ENCODE measurements at places on chromosomes 4 and X. TPM values are rescaled to one million over a fixed set of nuclear protein-coding genes. Genes with fewer than 3 reads are reported as not detected.

- no peaks in the 10 kb centered on the region for H3K36me3 ChIP-seq
- no peaks in the 10 kb centered on the region for H3K4me1 ChIP-seq
- no peak overlapping the region for H3K27ac ChIP-seq
- DNase-seq = no peak
- no peaks in the 10 kb centered on the region for H3K27me3 ChIP-seq
These were observed 114.5 kb upstream of the TRIM2 start for GRCh38 chr4:153089742-153090141.

DNA sequence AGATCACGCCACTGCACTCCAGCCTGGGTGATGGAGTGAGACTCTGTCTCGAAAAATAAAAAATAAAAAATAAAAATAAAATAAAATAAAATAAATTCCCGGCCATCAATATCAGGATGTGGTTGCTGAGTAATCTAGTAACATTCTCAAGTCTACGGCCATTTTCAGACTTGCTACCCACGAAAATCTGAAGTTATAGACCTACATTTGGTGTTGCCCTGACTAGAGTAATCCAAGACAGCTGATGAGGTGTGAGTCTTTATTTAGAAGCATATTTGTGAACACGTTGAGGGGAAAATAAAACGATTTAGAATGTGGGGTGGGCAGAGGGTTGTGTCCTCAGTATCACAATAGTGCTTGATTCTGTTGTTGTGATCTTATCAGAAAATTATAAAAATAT lies 130.2 kb upstream of the MID1 start:
- no peak for DNase-seq
- H3K36me3 ChIP-seq = no peaks in the 10 kb centered on the region
- H3K4me1 ChIP-seq = no peaks in the 10 kb centered on the region
- no peak overlapping the region for H3K4me3 ChIP-seq
- no peaks in the 10 kb centered on the region for H3K27me3 ChIP-seq

- no peaks in the 10 kb centered on the region for H3K4me1 ChIP-seq
- H3K27ac ChIP-seq = peak overlapping the region; percentile 25
- H3K36me3 ChIP-seq = no peaks in the 10 kb centered on the region
- no peaks in the 10 kb centered on the region for H3K27me3 ChIP-seq
These were observed 115.0 kb upstream of the HS3ST1 start for GRCh38 chr4:11543706-11544105.

DNA sequence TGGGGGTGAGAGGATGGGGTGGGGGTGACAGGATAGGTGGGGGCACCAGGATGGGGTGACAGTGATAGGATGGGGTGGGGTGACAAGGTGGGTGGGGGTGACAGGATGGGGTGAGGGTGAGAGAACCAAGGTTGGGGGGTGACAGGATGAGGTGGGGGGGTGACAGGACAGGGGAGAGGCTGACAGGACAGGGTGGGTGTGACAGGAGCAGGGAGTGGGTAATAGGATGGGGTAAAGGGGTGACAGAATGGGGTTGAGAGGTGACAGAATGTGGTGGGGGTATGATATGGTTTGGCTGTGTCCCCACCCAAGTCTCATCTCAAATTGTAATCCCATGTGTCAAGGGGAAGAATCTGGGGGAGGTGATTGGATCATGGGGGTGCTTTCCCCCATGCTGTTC lies 26.0 kb downstream of the RNF212 start:
- H3K4me3 ChIP-seq = no peak overlapping the region
- H3K4me1 ChIP-seq = no peaks in the 10 kb centered on the region
- DNase-seq = no peak
- no peak overlapping the region for H3K27ac ChIP-seq
- no peaks in the 10 kb centered on the region for H3K36me3 ChIP-seq
- no peaks in the 10 kb centered on the region for H3K27me3 ChIP-seq

The ZRSR2 gene
- total RNA-seq = 13.6 TPM

DNA sequence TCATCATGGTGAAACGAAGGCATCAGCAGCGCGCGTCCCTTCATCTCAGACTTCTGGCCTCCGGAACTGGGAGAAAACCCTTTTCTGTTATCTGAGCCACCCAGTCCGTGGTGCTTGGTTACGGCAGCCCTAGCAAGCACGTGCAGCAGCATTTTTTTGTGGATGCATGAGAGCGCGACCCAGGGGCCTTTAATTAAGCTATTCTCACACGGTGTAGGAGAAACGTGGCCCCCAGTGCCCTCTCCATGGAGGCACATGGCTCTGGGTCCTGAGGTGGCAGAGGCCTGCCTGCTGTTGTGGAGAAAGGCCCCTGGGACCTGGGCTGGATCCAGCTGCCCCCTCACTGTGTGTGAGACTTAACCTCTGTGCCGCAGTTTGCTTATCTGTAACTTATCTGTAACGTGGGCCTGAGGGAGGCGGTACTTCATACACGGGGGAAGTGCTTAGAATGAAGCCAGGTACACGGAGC lies 9.5 kb downstream of the CLCN4 start:
- H3K27me3 ChIP-seq = no peaks in the 10 kb centered on the region
- no peaks in the 10 kb centered on the region for H3K36me3 ChIP-seq
- no peak overlapping the region for H3K27ac ChIP-seq

The DAPP1 gene
- 0.36 TPM for total RNA-seq

GRCh38 chr4:155603360-155603891 lies 63.2 kb upstream of the GUCY1A1 start:
- no peak for DNase-seq
- no peaks in the 10 kb centered on the region for H3K36me3 ChIP-seq
- H3K27ac ChIP-seq = no peak overlapping the region
- peaks cover 14% of the 10 kb centered on the region for H3K4me1 ChIP-seq
- H3K27me3 ChIP-seq = no peaks in the 10 kb centered on the region

DNA sequence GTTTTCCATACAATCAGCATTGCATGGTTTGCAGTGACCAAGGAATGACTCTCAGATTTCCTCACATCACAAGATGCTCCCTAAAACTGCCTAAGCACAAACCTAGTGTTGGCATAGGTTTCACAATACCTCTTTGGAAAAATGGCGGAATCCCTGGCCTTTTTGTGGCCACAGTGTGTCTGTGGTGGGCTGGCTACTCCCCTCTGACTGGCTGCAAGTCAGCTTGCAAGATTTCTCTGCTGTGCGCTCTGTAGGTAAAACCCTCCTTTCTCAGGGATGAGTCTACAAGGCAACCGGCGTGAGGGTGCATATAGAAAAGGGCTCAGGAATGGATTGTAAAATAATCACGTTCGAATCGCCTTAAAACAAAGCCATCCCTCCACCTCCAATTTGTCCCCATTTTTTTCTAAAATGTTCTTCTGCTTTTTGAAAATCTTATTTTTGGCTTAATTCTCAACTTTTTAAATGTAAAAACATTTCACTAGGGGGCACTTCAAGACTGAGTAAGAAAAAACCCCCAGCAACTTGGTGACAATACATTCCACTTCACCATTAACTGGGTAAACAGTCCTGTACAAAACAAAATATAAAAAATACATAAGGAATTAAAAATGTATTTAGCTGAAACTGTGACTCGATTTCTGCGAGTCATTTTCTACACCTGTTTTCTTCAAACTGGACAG lies 235.6 kb downstream of the STIM2 start:
- H3K27me3 ChIP-seq = no peaks in the 10 kb centered on the region
- no peaks in the 10 kb centered on the region for H3K36me3 ChIP-seq
- H3K27ac ChIP-seq = no peak overlapping the region
- peaks cover 4% of the 10 kb centered on the region for H3K4me1 ChIP-seq

The ATP1B4 gene
- total RNA-seq = not detected

The RAB33A gene
- total RNA-seq = not detected

The RPA4 gene
- 0.66 TPM for total RNA-seq

The UTP3 gene
- total RNA-seq = 15.3 TPM

The XAGE1A gene
- not detected for total RNA-seq

GRCh38 chr4:16206848-16207247 lies 19.4 kb downstream of the TAPT1 start:
- no peak for DNase-seq
- no peak overlapping the region for H3K4me3 ChIP-seq
- H3K36me3 ChIP-seq = peaks cover 15% of the 10 kb centered on the region
- H3K27ac ChIP-seq = no peak overlapping the region
- H3K27me3 ChIP-seq = no peaks in the 10 kb centered on the region
- no peaks in the 10 kb centered on the region for H3K4me1 ChIP-seq

DNA sequence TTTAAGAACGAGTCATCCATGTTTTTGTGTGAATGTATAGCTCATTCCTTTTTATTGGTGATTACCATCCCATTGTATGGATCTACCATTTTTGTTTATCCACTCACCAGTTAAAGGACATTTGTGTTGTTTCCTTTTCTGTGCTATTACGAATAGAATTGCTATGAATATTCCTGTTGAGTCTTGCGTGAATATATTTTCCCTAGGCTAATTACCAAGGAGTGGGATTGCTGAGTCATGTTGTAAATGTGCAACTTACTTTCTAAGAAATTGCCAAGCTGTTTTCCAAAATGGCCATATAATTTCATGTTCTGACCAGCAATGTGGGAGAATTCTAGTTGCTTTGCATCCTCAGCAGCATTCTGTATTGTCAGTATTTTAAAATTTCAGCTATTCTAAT lies 51.3 kb downstream of the YIPF6 start:
- no peak overlapping the region for H3K27ac ChIP-seq
- H3K4me3 ChIP-seq = no peak overlapping the region
- no peak for DNase-seq
- H3K36me3 ChIP-seq = no peaks in the 10 kb centered on the region

All from sigmoid colon (tissue), 7 donors.